ENCODE measurements at places on chromosomes 3 and 15.
A peak's percentile ranks its signal among the peaks of the same experiment; 100 is the strongest.

DNA sequence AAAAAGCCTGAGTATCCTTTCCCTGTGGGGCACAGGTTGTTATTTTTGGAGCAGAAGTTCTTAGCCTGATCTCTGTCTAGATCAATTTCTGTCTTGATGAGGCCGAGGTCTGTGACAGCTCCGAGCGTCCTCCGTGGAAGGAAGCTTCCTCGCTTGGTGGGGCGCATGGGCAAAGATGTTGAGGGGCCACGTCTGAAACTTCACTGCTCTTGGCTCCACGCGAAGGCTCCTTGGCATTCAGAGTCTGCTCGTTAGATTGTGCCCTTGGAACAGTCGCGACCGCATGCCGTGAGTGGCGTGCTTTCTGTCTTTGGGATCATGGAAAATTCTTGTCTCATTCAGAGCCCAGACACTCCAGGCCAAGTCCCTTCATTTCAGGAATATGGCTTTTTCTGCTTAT is 13.7 kb downstream of the GRK7 start:
- DNase-seq: no peak

- no peak for DNase-seq
These were observed 15.9 kb downstream of the SPICE1 start for GRCh38 chr3:113499081-113499480.

GRCh38 chr3:172247525-172248274 is 200.6 kb downstream of the GHSR start:
- DNase-seq: no peak

DNA sequence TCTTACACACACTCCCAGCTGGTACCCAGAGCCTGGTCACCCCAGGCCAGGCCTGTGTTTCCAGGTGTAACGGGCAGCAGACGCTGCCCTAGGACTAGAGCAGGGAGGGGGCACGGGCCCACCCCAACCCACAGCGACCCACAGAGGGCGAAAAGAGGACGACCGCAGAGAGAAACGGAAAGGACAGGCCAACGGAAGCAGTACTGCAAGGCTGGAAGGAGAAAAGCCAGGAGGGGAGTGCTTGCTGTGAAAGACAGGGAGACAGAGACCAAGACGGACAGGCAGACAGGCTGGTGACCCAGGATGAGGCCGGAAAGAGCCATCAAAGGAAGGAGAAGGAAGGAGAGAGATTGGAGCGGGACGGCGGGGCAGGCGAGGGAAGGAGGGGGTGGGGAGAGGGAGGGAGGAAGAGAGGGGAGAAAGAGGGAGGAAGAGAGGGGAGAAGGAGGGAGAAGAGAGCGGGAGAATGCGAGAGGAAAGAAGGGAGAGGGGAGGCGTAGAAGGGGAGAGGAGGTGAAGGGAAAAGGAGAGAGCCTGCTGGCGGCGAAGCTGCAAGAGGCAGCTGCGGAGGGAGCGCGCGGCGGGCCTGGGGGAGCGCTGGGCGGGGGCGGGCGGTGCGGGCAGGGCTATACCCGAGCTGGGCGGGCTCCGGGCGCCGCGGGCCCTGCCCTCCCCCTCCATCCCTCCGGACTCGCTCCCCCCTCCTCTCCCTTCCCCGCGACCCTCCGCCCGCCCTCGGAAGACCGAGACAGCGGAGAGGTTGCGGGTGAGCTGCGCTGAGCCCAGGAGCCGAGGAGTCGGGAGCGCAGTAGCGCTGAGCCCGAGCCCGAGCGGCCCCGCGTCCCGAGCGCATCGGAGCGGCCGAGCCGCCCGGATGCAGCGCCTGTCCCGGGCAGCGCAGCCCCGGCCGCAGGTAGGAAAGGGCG is at the start of gene SLC6A1:
Gene SLC6A1 (plus strand): TSS at position 732 of the 926 bp plus-strand sequence. CDS start 24,464 bp downstream, outside the sequence.
- peak; percentile 80 for DNase-seq

- DNase-seq: peak; percentile 59
These were observed 490 bp downstream of the TOMM70 start for GRCh38 chr3:100400419-100400779.

All from eye (tissue), 1 donor.